ENCODE measurements at places on chromosomes 6 and 20.

- DNase-seq = no peak
Observed at GRCh38 chr20:58042591-58042990, 185.9 kb downstream of the ANKRD60 start.

DNA sequence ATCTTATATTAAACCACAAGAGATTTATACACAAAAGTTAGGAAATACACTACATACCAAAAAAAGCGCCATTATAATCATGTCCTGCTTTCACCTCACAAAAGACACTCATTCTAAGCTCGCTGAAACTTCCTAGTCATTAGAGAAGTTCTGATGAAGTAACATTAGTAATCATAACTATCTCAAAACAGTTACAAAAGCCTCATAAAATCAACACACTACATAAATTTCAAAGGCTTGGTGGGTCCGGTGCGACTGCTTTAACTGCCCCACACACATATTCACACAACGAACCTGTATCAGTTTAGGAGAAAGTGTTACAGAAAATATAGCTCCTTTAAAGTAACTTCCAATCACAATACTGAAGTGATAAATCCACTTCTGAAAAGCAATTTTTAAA, 1.9 kb downstream of the PHIP start:
- no peak for DNase-seq

DNA sequence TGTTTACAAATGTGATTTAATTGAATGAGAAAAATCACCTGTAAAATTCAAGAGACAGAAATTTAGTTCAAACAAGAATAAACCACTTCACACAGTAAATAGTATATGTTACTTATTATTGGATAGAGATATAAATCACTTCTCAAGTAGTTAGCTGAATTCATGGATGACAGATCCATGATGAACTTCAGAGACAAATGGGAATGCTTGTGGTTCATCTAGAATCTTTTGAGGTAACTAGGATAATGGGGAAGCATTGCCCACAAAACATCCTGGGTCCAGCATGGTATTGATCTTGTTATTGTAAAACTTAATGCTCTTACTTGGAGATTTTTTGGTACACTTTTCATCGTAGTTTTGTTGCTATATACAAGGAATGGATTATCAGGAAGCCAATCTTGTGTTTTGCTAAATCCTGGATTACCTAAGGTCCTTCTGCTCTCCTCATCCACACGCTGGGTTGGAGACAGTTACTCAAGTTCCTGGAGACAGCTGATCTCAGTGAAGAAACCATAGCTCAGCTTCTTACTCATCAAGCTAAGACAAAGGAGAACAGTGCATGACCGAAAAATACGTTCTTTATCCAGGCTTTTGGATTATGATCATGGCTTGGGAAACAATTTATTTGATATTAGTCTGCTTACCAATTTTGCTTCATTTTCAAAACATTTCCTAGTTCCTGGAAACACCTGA, 142.5 kb upstream of the PREP start:
- no peak for DNase-seq

- no peak for DNase-seq
Observed at GRCh38 chr6:56795466-56796195, 152.9 kb upstream of the DST start.

DNA sequence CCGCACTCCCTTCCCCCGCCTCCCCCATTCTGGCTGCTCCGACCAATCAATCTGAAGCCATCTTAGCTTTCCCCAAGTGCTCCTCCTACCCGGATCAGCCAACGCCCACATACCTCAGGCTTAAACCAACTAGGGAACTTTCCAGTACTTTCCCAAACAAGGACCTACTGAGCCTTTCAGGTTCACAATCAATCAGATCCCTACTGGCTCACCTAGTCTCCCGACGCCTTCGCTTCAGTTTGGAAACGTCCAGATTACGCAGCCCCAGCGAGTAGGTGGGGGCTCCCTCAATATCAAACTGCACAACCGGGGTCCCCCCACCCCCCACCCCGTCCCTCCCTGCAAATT, 432 bp downstream of the HSPA1L start:
- peak; percentile 82 for DNase-seq

- no peak for DNase-seq
Observed at GRCh38 chr6:165906-166305, 126.4 kb upstream of the DUSP22 start.

- DNase-seq = no peak
Observed at GRCh38 chr6:77356821-77357220, 106.5 kb downstream of the HTR1B start.

- no peak for DNase-seq
Observed at GRCh38 chr6:109892451-109893435, 85.4 kb upstream of the GPR6 start.

GRCh38 chr20:41889126-41889843, 271.1 kb upstream of the CHD6 start:
- DNase-seq = no peak
